ENCODE measurements at places on chromosomes 6 and 20.

DNA sequence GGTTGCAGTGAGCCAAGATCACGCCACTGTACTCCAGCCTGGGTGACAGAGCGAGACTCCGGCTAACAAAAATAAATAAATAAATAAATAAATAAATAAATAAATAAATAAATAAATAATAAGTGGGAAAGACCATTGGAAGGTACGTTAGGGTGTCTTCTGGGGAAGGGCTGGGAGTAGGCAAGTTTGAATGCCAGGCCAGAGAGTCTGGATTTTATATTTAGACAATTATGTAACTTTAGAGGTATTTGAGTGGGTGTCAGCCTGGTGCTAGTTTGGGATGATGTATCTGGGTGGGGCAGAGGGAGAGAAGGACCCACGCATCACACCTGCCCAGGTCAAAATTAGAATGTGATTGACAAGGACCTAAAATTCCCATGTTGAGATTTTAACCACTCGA lies 108.5 kb upstream of the PRND start:
- DNase-seq: no peak

DNA sequence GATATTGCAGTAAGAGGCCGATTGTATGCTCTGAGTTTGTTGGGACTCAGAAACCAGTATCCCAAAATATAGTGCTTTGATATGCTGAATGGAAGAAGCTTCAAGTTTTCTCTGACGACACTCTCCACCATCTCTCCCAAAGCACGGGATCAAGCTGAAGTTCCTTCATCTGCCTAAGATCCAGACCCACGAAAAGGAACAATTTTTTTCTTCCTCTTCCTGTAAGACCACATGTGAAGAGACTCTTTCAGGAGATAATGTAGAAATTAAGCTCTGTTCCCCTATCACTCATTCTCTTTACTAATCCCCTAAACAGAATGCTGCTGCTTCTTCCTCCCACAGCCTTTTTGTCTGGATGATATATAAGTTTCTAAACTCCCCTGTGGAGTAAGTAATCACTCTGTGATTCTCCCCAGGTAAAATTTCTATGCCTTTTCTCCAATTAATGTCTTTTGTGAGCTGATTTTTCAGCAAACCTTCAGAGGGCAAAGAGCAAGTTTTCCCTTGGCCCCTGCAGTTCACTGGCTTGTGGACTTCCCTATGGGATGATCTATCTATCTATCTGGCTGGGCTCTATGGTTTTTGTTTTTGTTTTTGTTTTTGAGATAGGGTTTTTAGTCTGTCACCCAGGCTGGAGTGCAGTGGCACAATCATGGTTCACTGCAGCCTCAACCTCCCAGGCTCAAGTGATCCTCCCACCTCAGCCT lies 13.5 kb upstream of the PNRC1 start:
- no peak for DNase-seq

- no peak for DNase-seq
Observed at GRCh38 chr6:64988148-64988547, 718.9 kb downstream of the EYS start.

DNA sequence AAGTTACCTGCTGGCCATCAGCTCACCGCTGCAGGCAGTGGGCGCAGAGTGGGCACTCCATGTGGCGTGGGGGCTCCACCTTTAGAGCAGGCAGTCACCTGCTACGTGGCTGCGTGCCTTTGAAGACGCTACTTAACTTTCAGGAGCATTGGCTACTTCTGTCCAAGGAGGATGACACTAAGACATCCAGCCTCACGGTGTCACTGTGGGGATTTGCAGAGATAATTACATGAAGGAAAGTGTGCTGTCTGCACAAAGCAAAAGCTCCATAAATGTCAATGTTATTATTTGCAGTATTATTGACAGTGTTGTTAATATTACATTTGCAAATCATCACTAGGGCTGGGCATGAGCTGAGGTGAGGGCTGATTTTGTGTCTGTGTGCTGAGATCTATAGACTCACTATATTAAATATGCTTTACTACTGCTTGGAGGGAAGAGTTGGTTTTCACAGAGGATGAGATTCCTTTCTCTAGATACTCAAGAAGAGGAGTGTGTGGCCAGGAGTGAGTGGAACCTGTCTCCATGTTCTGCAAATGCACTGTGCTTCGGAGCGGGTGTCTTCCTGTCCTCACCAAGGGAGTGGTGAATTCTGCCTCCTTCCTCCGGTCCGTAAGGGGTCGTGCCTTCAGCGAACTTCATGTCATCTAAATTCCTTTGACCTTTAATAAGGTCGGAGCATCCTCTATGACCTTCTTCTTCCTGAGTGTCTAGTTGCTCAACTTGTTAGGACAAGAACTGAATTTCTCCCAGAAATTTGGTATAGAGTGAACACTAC lies 165.8 kb upstream of the SYNDIG1 start:
- DNase-seq: no peak

DNA sequence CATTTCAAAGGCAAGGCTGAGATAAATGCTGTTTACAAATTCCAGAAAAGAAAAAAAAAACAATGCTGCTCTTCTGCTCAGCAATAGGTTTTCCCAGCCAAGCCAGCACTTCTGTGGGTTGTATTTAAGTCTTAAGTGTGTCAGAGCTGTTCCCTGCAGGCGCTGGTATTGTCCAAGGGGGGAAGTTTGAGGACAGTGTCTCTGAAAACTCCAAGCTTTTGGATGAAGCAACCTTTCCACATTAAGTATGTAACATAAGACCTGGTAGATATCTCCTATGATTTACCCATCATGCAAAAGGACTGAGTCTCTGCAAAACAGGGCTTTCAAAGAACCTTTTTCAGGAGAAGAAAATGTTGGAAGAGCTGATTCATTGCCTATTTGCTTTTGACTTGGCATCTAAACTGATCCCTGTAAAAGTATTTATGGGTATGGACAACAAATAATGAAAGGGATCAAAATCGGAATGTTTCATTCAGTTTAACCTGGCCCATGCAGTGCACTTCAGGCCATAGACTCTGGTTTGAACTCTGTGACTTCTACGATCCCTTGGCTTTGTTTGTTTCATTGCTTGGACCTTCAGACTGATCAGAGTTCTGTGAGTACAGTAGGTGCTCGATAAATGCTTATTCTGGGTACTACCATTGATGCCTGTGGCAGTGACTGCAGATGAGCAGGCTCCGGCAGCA lies 16.1 kb upstream of the PLG start:
- no peak for DNase-seq

DNA sequence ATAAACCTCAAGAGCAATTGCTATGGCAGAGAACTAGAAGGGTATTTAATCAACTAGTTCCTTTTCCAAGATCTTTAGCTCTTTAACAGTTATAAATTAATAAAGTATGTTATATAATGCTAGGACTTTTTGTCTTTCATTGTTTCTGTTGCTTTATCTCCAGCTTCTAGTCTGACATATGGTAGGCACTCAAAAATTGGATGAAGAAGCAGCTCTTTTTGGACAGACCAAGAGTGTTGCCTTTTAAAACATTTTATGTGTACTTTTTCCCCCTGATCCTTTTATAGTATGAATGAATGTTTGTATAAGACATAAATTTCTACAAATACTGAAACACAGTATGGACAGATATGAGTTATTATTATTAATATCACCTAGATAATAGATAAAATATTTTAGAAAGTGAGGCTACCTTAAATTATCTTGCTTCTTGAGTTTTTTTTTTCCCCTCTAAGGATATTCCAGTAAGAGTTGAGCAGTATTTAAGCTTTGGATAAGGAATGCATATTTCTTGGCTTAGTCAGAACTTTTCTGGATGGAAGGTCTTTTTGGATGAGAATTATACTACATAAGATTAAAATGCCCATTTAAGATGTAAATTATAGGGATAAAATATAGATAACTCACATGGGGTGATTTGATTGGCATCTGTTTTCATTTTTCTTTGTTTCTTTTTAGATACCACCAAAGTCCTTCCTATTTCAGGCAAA lies 16.6 kb downstream of the LAMA2 start:
- no peak for DNase-seq

GRCh38 chr6:98724537-98724936 lies 109.8 kb upstream of the POU3F2 start:
- DNase-seq: no peak

DNA sequence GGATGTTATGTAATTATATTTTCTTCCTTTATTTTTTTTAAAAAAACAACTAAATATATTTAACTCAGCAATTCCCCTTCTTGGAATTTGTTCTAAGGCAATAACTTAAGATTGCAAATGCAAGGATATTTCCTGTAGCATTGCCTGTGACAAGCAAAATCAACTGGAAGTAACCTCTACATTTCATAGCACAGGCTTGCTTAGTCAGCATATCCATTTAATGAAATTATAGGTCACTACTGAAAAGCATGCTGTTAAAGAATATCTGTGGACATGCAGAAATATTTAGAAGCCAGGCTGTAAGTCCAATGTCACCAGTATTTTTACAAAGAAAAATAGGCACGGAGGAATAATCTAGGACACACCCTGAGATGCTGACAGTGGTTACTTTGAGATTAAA lies 8.7 kb upstream of the MEP1A start:
- DNase-seq: no peak

DNA sequence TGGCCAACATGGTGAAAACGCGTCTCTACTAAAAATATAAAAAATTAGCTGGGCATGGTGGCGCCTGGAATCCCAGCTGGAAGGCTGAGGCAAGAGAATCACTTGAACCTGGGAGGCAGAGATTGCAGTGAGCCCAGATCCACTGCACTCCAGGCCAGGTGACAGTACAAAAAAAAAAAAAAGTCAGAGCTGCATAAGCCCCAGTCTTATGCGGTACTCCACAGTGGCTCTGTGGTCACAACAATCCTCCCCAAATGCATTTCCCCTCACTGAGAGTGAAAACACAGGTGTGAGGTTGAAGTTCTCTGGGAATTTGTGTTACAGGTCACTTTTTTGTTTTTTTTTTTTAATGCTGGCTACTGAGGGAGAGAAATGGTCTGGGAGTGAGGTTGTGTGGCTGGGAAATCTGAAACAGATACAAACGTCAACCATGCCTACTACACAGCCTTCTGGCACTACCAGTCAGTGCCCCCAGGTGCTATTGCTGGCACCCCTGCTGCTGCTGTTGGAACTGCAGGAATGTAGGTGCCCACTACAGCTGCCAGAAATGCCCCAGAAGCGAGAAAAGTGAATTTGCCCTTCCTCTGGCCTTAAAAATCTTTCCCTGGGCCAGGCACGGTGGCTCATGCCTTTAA lies 5.7 kb downstream of the MRPS26 start:
- DNase-seq: no peak

DNA sequence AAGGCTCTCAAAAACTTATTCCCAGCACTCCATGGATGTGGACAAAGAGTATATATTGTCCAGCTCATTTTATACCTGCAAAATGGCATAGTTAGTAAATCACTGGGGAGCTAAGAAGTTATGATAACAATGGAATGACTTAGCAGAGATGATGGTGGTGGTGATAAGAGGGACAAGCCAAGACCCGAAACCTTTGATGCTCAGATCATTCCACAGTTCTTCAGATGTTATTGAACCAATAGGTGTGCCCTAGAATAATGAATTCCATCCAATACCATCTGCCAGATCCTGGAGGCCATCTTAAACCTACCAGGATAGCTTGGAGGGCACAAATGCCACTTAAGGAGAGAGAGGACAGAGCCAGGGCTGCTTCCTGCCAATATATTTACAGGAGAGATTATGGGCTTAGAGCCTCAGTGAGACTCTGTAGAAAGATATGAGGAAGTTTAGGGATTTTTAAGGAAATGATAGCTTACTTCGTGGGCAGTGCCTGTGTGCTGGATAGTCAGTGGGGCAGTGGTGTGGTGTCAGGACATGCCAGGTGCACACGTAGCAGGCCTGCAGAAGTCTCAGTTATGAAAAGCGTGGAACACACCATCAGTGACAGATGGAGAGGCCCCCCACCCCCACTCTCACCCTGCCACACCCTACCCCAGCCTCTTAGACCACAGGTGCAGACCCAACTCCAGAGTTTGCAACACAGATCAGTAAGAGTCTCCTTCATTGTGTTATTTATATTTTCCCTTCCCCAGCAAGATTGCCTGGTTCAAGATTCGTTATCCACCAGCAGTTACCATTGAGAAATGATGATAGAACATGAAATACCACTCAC lies 209.7 kb upstream of the SUPT3H start:
- DNase-seq: no peak

- no peak for DNase-seq
Observed at GRCh38 chr6:2497922-2498623, 252.6 kb downstream of the MYLK4 start.

GRCh38 chr6:140372064-140372463 lies 997.6 kb upstream of the CITED2 start:
- no peak for DNase-seq

DNA sequence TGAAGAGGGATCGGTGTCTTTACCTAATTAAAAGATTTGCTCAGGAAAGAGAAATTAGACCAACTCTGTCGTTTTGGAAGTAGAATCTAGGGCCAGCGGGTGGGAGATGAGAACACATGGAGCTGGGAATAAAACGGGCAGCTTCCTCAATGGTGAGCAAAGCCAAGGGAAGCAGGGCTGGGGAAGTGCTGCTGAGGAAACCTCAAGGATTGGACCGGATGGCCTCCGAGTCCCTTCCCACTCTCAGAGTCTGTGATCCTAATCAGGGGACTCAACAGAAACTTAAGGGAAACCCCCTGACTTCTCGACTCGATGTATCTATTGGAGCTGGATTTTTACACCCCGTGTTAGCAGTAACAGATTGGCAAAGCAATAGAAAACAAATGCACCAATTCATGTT lies 10.8 kb downstream of the GCNT2 start:
- DNase-seq: no peak

GRCh38 chr6:161318456-161318855 lies 44.6 kb upstream of the AGPAT4 start:
- DNase-seq: no peak

- no peak for DNase-seq
Observed at GRCh38 chr6:16872543-16873235, 111.4 kb upstream of the ATXN1 start.

- no peak for DNase-seq
Observed at GRCh38 chr6:53918854-53919510, 124.2 kb downstream of the LRRC1 start.

DNA sequence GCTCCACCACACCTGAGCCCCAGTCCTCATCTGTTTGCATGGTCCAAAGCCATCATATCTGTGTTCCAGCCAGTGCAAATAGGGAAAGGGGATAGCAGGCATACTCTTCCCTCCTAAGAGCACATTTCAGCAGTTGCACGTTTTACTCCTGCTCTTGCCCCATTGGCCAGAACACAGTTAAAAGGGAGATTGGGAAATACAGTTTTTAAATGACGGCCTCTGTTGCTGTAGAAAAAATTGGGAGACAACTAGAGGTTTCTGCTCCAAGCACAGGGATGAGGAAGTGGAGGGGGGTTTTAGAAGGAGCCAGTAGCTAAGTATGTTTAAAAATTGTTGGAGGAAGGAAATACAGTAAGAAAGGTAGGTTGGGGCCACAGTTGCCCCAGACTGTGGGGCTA lies 14.6 kb upstream of the STK35 start:
- DNase-seq: no peak
